ENCODE measurements at places on chromosomes 6 and 20.

DNA sequence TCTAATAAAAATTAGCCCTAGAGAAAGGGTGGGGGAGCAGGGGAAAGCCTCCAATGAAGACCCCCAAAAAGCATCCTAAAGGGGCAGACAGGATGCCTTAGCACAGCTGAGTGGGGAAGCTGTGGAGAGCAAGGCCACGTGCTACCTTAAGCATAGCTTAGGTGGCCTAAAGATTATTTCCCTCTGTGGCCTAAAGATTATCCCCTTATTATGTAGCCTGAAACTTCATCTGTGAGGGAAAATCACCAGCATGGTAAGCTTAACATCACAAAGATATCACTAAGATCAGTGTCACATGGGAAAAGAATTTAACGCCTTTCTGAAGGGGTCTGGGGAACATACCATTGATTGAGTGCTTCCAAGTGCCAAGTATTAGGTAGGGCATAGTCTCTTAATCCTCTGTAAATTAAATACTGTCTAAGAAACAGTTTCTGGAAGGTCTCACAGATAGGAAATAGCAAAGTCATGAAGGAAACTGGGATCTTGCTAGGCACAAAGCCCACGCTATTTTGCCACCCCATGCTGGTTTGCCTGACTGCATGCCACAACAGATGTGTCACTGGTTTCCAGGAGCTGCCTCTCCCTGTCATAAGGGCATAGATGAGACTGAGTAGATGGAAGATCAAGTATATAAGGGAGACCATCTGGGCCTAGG is 170.0 kb downstream of the HACE1 start:
- no peak for DNase-seq

DNA sequence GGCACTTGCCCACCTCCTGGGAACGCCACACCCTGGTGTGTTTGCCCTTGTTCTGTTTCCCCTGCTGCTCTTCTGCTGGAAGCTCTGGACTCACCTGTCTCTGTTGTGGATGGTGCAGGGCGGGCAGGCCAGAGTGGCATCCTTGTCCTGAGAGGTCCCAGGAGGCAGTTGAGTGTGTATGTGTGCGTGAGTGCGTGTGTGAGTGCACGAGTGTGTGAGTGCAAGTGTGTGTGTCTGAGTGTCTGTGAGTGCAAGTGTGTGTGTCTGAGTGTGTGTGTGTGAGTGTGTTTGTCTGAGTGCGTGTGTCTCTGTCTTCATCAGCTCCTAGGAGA is 12.2 kb downstream of the IGF2R start:
- DNase-seq = no peak

- no peak for DNase-seq
These were observed 5.2 kb downstream of the STX11 start for GRCh38 chr6:144155529-144155928.

GRCh38 chr6:30037182-30037788 is 23.8 kb upstream of the POLR1H start:
- no peak for DNase-seq

- DNase-seq = no peak
These were observed 54.7 kb downstream of the PHF20 start for GRCh38 chr20:35826397-35826998.

DNA sequence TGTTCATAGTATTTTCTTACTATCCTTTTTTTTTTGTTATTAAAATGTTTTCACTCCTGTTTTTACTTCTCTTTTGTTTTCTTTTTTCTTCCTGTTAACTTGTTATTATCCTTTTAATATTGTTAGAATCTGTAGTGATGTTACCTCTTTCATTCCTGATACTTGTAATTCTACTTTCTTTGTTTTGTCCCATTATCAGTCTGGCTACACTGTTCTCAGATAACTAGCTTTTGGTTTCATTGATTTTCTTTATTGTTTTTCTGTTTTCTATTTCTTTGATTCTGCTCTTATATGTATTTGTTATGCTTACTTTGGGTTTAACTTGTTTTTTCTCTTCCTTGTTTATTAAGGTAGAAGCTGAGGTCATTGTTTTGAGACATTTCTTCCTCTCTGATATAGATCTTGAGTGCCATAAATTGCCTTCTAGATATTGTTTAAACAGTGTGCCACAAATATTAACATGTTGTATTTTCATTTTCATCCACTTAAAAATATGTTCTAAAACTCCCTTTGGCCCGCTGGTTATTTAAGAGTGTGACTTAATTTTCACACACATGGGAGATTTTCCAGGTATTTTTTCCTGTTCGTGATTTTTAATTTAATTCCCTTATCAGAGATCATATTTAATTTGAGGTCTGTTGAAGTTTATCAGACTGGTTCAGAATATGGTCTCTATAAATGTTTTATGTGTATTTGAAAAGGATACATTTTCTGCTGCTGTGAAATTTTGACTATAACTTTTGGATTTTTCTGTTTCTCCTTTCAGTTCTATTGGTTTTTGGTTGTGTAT is 6.7 kb downstream of the XRN2 start:
- DNase-seq = no peak

DNA sequence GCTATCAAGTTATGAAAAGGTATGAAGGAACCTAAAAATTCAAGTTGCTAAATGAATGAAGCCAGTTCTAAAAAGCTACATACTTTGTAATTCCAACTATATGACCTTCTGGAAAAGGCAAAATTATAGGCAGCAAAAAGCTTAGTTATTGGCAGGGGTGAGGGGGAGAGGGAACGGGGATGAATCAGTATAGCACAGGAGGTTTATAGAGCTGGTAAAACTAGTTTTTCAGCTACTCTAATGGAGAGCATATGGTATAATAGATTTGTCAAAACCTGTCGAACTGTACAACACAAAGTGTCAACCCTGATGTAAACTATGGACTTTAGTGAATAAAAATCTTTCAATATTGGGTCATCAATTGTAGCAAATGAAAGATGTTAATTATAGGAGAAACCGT is 18.7 kb downstream of the MANEA start:
- no peak for DNase-seq

Measured in left renal pelvis (tissue), 4 donors.